H4 (cell line): ENCODE measurements at places on chromosomes 4 and X. TPM values are rescaled to one million over a fixed set of nuclear protein-coding genes. Genes with fewer than 3 reads are reported as not detected.

- no peak for DNase-seq
Observed at GRCh38 chr4:7472442-7473013, 37.8 kb upstream of the PSAPL1 start.

- peak; percentile 69 for DNase-seq
Observed at GRCh38 chr4:54228056-54228527, 1.0 kb upstream of the PDGFRA start.

- DNase-seq: no peak
Observed at GRCh38 chrX:40806513-40807220, 71.3 kb upstream of the MED14 start.

- DNase-seq: no peak
Observed at GRCh38 chr4:84875636-84876371, 90.7 kb downstream of the WDFY3 start.

GRCh38 chr4:95641571-95641970, 92.8 kb upstream of the UNC5C start:
- DNase-seq: no peak

GRCh38 chr4:15234116-15234855, 193.5 kb upstream of the C1QTNF7 start:
- peak; percentile 56 for DNase-seq

GRCh38 chr4:124839786-124840390, 127.4 kb upstream of the ANKRD50 start:
- DNase-seq: no peak

GRCh38 chrX:24996096-24996709, 19.6 kb downstream of the ARX start:
- DNase-seq: no peak

GRCh38 chr4:183182873-183183725, 84.0 kb downstream of the WWC2 start:
- DNase-seq: peak; percentile 94

Gene ZNF630
- 4.4 and 4.5 TPM in 2 replicates for total RNA-seq

Gene SUV39H1
- 11.8 and 13.6 TPM in 2 replicates for total RNA-seq

Gene DMRTC1
- not detected in 2 replicates for total RNA-seq

Gene FRG2
- 0.66 and 1.0 TPM in 2 replicates for total RNA-seq
